ENCODE measurements at places on chromosomes 5 and 9. TPM values are rescaled to one million over a fixed set of nuclear protein-coding genes. Genes with fewer than 3 reads are reported as not detected.

GRCh38 chr9:110330484-110331105, 7.1 kb downstream of the TXNDC8 start:
- DNase-seq: no peak

- peak; percentile 71 for DNase-seq
Measured at GRCh38 chr5:997001-997474, 11.6 kb upstream of the NKD2 start.

DNA sequence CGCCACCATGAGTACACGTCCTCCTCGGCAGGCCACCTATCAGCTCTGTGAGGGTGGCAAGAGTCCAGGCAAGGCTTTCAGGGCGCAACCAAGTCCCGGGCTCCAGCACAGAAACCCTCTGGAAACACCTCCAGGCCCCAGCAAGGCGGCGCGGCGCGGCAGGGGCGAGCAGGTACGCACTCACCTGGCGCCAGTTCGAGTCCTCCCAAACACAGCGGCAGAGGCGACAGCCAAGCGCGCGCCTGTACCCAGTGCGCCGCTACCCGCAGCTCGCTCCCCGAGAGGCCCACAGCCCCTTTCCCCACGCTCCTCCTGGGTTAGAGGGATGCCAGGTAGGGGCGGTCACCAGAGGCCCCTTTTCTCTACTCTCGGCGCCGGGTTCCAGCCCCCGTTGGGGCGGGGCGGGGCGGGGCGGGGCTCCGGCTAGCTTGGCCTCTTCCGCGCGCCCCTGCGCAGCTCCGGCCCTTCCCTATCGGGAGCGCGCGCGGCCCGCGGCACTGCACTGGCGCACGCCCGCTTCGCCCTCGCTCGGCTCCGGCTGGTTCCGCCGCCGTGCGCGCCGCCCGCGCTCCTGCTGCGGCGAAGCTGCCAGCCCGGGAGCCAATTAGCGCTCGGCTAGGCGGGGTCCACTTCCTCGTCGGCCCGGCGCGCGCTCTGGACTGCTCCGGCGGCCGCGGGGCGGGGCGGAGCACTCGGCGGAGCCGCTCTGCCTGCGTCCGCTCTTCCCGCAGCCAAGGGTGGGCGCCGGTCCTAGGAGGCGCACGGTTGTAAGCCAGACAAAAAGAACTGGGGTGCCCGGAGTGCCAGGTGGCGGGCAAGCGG, at the start of the genes NMRK1 and OSTF1:
Gene NMRK1 (minus strand): TSS at position 332 of the 822 bp plus-strand sequence. CDS start 5,040 bp downstream, outside the sequence.
Gene OSTF1 (plus strand): TSS at position 691 of the 822 bp plus-strand sequence. CDS start 179 bp downstream, outside the sequence.
- peak; percentile 95 for DNase-seq

GRCh38 chr5:114988096-114988495, 181.6 kb downstream of the TRIM36 start:
- no peak for DNase-seq

GRCh38 chr5:1946776-1947175, 64.1 kb upstream of the IRX4 start:
- DNase-seq: no peak

Gene PCDHGA8
- not detected for total RNA-seq

GRCh38 chr5:111937094-111937493, 180.1 kb upstream of the NREP start:
- no peak for DNase-seq

DNA sequence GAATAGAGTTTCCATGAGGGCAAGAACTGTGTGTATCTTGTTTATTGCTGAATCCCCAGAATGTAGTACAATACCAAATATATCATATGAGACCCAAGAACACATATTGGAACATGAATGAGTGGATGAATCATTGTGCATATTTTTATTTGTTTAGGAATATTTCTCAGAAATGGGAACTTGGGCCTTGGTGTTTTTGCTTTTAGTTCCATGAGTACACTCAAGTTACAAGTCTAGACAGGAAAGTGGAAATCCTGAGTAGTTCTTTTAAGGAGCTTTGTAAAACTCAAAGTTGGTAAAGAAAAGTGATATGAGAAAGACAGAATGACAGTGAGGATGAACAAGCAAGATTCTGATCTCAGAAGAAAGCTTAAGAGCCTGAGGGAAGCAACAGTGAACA, 647.0 kb downstream of the EFNA5 start:
- DNase-seq: no peak

Gene SCGB3A2
- total RNA-seq: not detected

GRCh38 chr9:91336786-91337185, 24.9 kb downstream of the AUH start:
- DNase-seq: no peak

DNA sequence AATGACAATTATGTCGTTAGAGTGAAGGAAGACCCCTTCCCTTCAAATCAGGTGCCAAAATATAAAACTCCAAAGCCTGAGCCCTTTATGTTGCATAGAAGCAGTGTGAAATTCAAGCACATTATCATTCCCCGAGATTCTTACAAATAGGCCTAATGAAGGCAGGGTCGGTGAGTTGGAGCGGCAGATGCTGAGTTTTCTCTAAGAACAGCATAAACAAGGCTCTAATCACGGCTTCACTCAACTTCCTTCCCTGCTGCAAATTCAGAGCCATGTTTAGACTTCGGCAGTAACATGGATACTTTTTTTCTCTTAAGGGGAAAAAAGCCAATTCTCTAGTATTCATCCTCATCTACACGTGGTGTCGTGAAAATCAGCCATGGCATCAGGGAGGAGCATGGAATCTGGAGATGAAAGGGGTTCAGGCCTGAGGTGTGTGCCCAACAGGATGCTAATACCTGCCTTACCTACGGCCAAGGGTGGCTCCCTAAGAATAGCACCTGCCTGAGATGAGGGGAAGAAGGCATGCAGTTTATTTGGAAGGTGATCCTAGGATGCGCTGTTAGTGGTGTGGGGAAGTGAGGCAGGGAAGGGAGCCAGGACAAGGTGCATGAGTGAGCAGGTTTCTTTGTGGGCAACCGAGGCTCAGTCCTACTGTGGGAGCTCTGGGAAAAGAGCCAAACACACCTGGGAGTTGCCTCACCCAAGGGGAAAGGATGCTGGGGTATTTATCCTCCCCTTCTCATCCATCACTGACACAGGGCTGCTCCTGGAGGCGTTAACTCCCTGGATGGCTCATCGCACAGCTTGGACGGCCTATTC, 146.8 kb upstream of the TBC1D2 start:
- no peak for DNase-seq

DNA sequence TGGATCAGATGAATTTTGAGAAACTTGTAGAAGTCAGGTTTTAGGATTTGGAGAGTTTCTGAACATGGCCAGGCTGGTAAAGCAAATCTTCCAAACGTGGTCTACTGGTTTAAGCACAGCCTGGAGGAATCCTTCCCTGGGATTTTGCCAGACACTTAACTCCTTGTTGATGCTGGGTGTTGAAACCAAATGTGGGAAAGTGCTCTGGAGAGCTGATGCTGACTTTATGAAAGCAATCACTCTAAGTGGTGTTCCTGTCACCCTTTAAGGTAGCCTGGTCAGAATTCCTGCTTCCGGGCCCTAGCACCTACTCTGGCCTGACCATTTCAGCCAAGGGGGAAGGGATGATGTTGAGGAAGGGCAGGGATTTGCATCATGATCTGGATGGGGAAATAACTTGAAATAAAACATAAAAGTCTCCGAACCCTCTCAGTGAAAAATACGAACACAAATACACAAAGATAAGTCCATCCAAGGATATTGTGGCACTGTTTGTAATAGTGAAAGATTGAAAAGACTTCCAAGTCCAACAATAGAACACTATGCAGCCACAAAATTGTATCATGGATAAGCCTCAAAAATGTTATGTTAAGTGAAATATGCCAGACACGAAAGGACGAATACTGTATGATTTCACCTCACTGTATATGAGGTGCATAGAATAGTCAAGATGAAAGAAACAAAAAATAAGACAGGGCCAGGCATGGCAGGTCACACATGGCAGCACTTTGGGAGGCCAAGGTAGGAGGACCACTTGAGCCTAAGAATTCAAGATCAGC, 57.7 kb downstream of the PDE6A start:
- no peak for DNase-seq

DNA sequence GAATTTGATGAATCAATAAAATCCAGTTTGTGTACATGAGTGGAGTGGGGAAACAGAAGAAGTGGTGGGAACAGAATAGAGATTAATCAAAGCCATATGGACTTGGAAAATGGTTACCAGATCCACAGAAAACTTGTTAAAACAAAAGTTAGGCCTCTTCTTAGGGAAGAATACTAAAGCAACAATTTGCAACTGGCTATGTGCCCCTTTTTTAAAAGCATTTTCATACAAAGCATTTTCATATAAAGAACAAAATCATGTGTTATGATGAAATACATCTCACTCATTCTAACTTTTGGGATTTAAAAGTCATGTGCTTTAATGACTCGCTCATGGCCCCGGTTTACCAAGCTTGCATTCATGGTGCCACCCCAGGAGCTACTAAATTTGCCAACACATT, 276.9 kb downstream of the EFNA5 start:
- no peak for DNase-seq

Gene C5orf52
- not detected for total RNA-seq

- no peak for DNase-seq
Measured at GRCh38 chr9:98146101-98146991, 27.3 kb upstream of the TRIM14 start.

Gene PCDHA7
- total RNA-seq: not detected

Gene FOXD4L4
- total RNA-seq: 0.09 TPM

DNA sequence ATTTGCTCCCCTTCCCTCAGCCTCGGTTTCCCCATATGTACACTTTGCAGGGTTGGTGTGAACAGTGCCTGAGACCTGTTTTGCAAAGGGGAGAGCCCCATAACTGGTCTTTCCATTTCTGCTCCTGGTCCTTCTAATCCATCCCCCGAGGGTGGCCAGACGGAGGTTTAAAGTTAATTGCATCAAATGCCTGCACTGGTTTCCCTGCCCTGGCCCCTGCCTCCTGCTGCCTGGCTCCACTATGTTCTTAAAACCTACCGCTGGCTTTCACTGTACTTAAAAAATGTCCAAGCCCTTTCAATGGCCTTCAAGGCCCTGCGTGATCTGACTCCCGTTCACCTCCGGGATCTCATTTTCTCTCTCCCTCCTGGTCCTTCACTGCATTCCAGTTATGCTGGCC, 183.0 kb downstream of the RGS3 start:
- DNase-seq: no peak

Gene SARDH
- total RNA-seq: 0.56 TPM

- DNase-seq: no peak
Measured at GRCh38 chr9:84791643-84792042, 122.1 kb downstream of the NTRK2 start.

GRCh38 chr9:10605388-10605787, 7.4 kb downstream of the PTPRD start:
- no peak for DNase-seq

DNA sequence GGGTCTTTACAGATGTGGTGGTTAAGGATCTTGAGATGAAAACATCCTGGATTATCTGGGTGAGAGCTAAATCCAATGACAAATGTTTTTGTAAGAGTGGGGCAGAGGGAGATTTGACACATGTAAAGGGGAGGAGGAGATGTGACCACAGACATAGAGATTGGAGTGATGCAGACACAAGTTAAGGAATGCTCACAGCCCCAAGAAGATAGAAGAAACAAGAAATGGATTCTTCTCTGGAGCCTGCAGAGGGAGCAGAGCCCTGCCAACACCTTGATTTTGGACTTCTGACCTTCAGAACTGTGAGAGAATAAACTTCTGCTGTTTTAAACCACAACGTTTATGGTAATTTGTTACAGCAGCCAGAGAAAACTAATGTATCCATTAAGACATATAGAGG, 21.7 kb downstream of the ITGA2 start:
- DNase-seq: no peak

Gene MEIKIN
- total RNA-seq: not detected

DNA sequence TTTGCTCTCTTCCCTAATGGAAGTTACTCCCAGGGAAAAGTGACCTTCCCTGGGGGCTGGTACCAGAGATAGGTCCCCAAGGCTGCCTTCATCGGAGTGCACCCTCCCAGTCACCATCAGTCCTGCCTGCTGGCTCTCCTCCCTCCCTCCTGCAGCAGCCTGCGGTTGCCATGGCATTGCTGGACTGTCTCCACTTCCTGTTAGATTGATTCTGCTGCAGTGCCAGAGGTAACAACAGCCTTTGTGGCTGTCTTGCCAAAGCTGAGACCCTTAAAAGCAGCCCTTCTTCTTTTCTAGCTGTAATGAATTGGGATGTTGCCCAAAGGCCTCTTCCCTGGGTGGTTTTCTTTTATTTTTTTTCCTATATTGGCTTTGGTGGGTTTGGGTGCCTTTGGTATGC, 78.1 kb upstream of the PRLR start:
- no peak for DNase-seq

GRCh38 chr5:95076395-95077185, 208.3 kb downstream of the MCTP1 start:
- no peak for DNase-seq

GRCh38 chr9:136093346-136093986, 1.6 kb downstream of the NACC2 start:
- no peak for DNase-seq

DNA sequence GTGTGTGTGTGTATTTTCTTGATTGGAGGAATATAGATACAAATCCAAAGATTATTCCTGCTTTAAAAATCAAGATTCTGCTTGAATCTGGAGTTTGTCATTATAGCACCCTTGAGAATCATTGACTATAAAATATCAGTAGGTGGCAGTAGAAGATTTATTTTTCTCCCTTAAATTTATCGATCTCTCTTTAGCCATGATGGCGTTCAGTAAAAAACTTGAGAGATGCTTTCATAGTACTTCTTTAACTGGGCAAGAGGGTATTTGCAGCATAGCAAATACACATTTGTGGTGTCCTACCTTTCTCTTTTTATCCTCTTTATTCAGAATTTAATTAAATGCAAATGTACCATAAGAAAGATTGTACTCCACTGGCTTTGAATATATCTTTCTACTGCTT, 307.7 kb downstream of the ADGRV1 start:
- no peak for DNase-seq

DNA sequence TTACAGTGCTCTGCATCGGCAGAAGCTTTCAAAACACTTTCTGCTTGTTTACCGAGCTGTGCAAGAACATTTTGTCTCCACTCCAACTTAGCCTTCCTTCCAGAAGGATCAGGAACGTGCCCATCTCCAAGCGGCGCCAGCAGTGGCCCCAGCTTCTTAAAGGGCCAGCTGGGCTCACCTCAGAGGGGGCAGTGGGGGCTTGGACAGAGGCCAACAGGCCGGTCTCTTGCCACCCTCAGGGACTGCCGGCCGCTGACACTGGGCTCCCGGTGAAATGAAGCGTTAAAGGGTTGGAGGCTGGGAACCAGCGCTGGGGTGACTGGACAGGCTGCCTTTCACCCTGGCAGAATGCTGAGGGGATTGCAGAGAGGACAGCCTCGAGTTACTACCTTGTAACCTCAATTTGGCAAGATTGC, 67.0 kb upstream of the RNU6ATAC start:
- no peak for DNase-seq

GRCh38 chr5:142500227-142500905, 175.5 kb upstream of the SPRY4 start:
- no peak for DNase-seq

Gene SLC6A7
- total RNA-seq: not detected

DNA sequence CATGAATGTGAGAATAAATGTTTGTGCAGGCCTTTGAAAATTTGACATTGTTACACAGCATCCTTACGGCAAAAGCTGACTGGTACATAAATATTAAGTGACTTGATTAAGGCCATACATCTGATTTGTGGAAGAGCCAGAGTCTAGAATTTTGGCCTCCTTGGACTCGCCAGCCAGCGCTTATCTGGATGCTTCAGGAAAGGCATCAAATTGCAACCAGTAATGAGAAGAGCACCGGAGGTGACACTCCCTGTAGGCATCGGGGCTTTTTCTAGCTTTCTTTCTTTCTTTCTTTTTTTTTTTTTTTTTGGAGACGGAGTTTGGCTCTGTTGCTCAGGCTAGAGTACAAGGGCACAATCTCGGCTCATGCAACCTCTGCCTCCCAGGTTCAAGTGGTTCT, 13.2 kb upstream of the IER5L start:
- DNase-seq: no peak

Gene PCDHGB2
- total RNA-seq: 0.12 TPM

Data from activated CD8-positive, alpha-beta memory T cell treated with anti-CD3 and anti-CD28 coated beads, Interleukin-2, amount 10 ng/mL, durations not matched to agents 7 days and 5 days (primary cell).